ENCODE measurements at places on chromosomes 1 and 21.

- DNase-seq: no peak
Observed at GRCh38 chr1:17847111-17847510, 92.0 kb downstream of the ACTL8 start.

GRCh38 chr1:68379085-68379478, 70.7 kb downstream of the RPE65 start:
- DNase-seq: no peak

GRCh38 chr1:115729756-115730155, 38.8 kb downstream of the CASQ2 start:
- DNase-seq: no peak

GRCh38 chr1:244431166-244431565, 20.5 kb downstream of the ADSS2 start:
- DNase-seq: no peak

DNA sequence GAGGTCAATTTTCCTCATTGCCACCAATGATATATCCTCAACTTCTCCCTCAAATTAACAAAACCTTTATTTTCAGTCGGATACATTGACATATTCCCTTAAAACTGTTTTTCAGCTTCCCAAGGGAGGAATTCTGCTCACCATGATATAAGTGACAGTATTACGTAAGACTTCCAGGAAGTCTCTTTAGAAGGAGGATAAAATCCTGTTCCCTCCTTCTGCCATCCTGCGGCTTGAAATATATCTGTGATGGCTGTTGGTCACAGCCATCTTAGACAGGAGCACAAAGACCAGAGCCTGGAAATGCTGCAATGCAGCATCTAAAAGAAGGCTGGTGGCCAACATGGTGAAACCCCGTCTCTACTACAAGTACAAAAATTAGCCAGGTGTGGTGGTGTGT, 270.4 kb downstream of the GPATCH2 start:
- DNase-seq: no peak

- peak; percentile 62 for DNase-seq
Observed at GRCh38 chr1:228734881-228735801, at the start of gene RHOU. TSS of gene RHOU (plus strand) at chr1:228735479. CDS start at chr1:228735743, 264 bp downstream.

GRCh38 chr1:8681911-8682310, 135.5 kb downstream of the RERE start:
- no peak for DNase-seq

GRCh38 chr1:83818916-83819315, 180.0 kb downstream of the TTLL7 start:
- DNase-seq: no peak

DNA sequence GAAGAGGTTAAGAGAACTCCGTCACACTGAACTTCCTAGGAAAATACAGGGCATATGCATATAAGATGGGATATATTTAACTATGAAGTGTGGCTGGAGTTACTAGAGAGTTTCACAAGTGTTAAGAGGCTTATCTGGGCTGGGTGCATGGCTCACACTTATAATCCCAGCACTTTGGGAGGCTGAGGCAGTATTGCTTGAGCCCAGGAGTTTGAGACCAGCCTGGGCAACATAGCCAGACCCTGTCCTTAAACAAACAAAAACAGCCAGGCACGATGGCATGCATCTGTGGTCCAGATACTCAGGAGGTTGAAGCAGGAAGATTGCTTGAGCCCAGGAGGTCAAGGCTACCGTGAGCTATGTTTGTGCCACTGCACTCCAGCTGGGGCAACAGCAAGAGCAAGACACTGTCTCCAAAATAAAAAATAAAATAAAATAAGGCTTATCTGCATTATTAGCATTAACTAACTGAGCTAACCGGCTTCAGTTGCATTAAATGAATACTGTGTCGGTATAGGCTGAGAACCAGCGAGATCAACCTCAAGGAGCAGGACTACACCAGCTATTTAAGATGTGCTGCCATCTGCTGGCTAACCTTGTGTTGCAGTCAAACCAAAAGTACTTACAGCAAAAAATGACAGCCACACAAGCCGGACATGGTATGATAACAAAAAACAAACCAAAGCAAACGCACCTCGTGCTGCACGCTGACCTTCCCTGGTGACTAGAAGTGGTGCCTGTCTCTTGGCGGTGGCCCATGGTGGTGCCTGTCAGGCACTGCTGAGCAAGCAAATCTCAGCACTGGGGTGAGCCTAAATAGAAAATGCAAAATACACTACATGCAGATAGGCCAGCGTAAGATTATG, 19.7 kb upstream of the RBBP5 start:
- DNase-seq: peak; percentile 66

GRCh38 chr1:226378071-226378470, 29.8 kb downstream of the PARP1 start:
- DNase-seq: no peak

GRCh38 chr1:50135716-50136115, 27.0 kb downstream of the ELAVL4 start:
- no peak for DNase-seq

DNA sequence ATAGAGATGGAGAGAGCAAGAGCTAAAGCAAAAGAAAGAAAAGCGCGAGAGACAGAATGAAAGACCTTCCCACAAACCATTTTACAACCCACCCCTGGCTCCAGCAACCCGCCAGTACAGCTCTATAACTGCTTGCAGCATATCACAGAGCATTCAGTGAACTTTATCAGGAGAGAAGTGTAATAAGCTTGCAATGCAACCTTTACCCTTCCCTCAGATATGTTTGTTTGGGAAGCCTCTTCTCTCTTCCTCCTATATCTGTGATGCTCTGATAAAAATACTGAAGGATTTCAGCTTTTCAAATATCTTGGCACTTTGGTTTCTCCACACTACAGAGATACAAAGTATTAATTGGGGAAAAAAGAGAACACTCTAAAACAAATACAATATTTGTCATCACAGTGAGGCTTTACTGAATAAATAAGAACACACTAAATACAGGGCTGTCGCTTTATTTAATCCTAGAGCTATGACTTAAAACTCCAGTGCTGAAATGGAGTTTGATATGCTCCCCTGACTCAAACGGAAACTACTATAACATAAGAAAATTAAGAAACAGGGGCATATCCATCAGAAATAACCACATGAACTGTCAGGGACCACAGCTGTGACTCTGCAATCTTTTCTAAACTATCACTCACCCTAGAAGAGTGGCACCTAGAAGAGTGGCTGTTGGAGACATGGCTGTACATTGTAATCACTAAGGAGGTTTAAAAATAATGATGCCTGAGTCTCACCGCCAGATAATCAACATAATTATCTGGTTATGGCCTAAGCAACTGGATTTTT, 6.7 kb downstream of the CRP start:
- no peak for DNase-seq

DNA sequence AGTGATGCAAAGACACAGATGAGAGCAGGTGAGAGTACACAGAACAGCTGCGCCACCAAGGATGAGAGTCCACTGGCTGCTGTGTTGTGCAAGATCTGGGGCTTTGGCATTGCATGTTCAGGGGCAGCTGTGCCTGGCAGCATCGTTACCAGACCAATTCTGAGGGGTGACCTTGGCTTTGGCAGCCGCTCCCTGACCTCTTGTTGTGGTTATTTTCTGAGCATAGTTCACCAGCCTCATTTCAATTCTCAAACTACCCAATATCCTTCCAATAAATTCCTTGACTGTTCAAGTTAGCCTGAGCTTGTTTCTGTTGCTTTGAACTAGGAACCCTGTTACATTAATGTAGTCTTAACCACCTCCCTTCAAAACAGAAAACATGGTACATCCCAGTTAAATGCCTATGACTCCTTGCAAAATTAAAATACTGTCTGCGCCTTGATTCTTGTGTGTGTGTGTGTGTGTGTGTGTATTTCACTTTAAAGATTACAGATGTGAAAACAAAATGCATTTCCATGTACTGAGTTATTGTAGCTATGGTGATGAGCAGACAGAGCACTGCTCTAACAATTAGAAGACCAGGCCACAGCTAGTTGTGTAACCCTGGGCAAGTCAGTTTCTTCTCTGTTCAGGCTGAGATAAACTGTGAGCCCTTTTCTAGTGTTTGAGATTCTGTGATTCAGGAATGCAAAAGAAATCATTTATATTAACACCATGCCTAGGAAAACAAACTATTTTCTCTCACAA, 106.3 kb upstream of the GUCA2B start:
- DNase-seq: no peak

- no peak for DNase-seq
Observed at GRCh38 chr1:80639777-80640533, 1160.8 kb upstream of the ADGRL2 start.

GRCh38 chr1:47682786-47683350, 245.0 kb downstream of the FOXD2 start:
- DNase-seq: no peak

GRCh38 chr1:228647523-228648444, 87.5 kb upstream of the RHOU start:
- DNase-seq: peak; percentile 2

- DNase-seq: peak; percentile 39
Observed at GRCh38 chr1:25095635-25096200, 136.6 kb downstream of the SYF2 start.

GRCh38 chr1:7519181-7519860, 251.8 kb upstream of the VAMP3 start:
- no peak for DNase-seq

- no peak for DNase-seq
Observed at GRCh38 chr21:19921211-19921610, 1077.0 kb upstream of the NCAM2 start.

GRCh38 chr1:20148571-20149500, 9.7 kb downstream of the PLA2G2F start:
- DNase-seq: no peak

DNA sequence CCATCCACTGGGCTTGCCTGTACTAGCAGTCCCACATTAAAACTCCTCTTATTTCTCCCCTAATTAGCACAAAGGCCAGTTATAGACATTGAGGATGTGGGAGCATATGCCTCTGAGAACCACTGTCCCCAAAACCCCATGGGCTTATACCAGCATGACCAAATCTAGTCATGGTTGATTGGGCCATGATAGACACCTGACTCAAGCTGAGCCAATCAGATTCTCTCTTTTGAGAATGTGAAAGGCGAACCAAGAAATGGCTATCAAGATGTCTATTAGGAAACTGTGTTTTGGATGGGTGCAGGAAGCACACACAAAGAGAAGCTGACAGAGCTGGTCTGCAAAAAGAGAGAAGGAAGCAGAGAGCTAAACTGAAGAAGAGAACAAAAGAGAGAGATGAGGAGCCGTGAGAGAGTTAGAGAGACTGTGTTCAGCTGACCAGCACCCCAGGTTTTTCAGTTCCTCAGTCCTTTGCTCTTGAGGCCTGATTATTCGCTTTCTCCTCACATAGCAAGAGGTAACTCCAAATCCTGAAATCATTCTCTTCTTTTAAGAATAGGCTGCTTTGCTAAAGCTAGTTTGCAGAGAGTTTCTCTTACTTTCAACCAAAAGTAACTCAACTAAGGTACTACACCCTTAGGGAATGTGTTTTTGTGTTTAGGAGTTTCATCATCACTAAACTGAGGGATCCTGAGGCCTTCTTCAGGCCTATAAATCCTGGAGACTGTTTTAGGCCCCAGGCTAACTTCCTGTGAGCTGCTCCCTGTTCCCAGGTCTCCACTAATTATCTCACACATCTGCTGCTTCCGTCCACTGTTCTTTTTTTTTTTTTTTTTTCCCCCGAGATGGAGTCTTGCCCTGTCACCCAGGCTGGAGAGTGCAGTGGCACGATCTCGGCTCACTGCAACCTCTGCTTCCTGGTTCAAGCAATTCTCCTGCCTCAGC, 7.9 kb upstream of the TIPRL start:
- no peak for DNase-seq

GRCh38 chr1:96845464-96845863, 123.9 kb downstream of the PTBP2 start:
- DNase-seq: peak; percentile 34

GRCh38 chr1:37461698-37462436, 12.5 kb upstream of the ZC3H12A start:
- no peak for DNase-seq

- DNase-seq: no peak
Observed at GRCh38 chr1:215277532-215277931, 195.0 kb downstream of the KCNK2 start.

DNA sequence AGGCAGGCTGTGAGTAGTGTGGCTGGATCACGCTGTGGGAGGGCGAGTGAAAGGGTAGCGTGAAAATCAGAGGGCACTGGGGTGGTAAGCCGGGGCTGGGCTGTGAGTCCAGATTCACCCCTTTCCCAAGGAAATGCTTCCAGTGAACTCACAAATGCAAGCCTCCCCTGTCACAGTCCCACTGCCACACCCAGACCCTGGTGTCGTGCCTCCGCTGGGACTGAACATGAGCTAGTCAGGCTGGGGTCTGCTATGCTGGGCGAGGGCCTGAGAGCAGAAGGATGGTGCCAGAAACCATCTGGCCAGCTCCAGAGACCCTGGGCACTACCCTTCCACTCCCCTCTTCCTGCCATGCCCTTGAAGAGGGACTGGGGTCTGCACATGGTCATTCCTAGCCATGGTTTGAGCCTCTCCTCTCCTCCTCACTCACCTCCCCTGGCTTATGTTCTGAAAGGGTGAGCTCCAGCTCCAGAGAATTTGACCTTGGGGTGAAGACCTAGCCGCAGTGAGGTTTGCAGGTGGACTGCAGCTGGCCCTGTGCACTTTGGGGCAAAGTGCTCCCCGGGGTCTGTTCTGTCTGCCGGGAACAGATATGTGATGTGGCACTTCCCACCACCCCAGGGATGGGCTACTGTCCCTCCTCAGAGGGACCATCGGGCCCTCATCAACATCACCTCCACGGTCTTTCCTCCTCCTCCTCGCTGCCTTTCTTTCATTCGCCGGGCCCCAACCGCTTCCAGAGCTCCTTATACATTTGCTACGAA, 365.6 kb downstream of the RPS6KC1 start:
- DNase-seq: no peak

- no peak for DNase-seq
Observed at GRCh38 chr1:33244809-33245186, 11.5 kb upstream of the ZNF362 start.

- DNase-seq: no peak
Observed at GRCh38 chr1:24393892-24394291, 19.7 kb downstream of the STPG1 start.

DNA sequence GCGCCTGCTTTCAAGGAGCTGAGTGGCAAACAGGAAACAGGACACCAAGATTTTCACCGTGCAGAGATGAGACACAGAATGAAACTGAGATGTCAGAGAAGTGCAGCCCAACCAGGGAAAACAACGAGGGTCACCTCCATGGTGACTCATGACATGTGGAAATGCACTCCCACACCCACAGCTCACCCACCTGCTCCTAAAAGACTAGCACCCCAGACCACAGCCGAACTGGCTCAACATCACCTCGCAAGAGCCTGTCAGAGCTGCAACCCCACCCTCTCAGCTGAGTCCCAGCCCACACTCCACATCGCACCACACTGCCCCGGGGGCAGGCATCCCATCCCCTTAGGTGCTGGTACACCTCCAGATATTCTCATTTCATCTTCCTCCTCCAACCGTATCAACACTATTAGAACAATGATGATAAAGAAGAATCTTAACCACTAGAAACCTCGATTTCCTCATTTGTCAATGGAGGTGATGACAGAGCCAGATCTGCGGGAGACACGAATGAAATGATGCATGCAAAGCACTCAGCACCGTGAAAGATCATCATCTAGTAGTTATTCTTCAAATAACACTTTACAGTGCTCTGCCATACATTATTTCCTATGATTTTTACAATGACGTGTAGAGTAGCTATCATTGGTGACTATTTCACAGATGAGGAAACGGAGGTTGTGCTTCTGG, 103.2 kb downstream of the DMRTB1 start:
- peak; percentile 29 for DNase-seq
